ENCODE measurements at places on chromosomes 6 and 20.

DNA sequence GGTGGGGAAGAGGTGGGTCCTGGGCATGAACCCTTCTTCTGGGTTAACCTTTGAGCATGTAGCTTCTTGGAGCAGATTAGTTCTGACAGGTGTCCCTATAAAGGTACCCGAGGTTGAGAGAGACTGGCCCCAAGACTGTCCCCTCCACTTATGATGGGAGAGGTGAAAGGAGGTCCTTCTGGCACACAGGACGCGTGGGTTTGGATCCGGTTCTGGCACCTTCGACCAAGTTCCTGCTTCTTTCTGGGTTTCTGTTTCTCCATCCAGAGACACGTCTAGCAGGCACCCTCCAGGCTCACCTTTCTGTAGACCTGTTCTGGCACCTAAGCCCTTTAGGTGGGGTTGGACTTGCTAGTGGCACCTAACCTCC is 4.1 kb downstream of the PAX1 start:
- H3K27me3 ChIP-seq: no peaks in the 10 kb centered on the region
- H3K4me3 ChIP-seq: no peak overlapping the region
- DNase-seq: no peak
- H3K4me1 ChIP-seq: no peaks in the 10 kb centered on the region

DNA sequence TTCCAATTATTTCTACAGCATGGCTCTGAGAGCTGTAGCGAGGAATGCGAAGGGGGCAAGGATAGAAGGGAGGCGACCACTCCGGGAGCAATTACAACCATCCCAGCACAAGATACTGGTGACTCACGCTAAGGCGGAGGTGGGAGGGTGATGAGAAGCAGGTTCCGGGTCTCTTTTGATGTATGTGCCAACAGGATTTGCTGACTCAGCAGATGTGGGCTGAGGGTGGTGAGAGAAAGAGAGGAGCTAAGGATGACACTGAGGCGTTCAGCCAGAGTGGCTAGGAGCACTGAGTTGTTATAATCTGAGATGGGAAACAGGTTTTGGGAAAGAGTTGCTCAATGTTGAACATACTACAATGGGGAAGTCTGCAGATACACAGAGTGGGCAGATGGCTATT is 9.3 kb upstream of the TXNDC5 start:
- H3K27ac ChIP-seq: no peak overlapping the region
- no peak for DNase-seq
- no peaks in the 10 kb centered on the region for H3K27me3 ChIP-seq
- H3K36me3 ChIP-seq: no peaks in the 10 kb centered on the region

GRCh38 chr6:12709116-12709515 is 7.5 kb upstream of the PHACTR1 start:
- H3K27ac ChIP-seq: no peak overlapping the region
- H3K4me3 ChIP-seq: no peak overlapping the region
- no peaks in the 10 kb centered on the region for H3K36me3 ChIP-seq
- H3K27me3 ChIP-seq: no peaks in the 10 kb centered on the region
- DNase-seq: no peak

DNA sequence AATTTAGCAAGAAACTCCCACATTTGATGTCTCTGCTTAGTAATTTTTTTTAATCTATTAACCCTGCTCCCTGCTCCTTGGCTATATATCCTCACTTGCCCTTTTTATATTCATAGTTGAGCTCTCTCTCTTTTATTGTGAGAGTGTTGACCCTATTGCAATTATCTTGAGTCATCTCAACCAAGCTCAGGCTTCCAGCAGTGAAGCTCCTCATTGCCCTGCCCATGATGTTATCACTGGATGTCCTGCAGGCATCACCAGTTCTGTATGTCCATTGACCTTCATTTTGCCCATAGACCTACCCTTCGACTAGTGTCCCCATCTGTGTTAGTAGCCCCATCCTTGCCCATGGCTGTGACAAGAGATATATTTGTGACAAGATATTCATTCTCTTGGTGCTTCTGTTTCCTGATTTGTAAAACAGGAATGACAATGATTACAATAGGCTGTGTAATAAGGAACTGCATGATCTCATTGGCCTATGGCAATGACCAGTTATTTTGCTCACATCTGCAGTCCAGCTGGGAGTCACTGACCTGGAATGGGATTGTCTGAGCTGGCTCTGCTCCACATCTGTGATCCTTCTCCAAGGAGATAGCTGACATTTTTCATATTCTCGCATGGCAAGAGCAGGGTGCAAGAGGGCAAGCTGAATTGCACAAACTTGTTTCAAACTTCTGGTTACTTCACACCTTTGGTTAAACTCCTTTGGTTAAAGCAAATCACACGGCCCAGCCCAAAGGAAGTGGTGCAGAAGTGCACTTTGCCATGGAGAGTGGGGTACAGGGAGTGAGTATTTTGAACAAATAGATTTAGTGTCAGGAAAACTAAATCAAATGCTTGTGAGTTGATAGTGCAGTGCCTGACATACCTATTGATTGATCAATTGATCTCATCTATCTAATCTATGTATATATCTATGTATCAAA is 47.7 kb upstream of the CST5 start:
- no peaks in the 10 kb centered on the region for H3K4me1 ChIP-seq
- H3K27me3 ChIP-seq: no peaks in the 10 kb centered on the region
- H3K27ac ChIP-seq: no peak overlapping the region
- DNase-seq: no peak
- no peaks in the 10 kb centered on the region for H3K36me3 ChIP-seq

DNA sequence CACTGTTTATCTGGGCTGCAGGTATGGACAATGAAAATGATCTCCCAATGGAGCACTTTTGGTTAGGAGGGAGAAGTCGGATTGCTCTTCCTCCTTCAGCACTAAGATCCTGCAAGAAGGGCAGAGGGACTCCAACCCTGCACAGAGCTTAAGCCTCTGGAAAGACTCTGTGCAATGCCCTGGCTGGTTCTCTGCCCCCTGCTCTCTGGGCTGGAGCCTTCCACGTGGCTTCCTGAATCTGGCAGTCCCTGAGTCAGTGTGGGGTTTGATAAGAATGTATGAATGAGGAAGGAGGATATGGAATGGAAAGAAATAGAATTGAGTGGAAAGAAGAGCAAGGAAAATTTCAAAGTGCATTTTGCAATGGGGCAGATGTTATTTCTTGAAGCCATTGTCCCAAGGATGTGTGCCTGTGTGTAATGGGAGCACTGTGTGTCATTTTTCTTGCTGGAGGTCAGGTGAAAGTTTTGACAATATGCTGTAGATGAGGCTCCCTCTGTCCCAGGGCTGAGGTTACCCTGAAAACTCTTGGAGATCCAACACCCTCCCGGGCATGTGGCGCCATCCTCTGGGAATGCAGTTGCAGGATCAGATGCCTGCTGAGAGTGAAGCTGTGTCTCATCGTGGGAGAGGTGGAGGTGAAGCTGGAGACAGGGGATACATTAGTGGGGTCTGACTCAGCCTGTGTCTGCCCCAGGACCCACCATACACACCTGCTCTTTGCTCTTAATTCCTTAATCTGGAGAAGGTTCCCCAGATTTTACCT is 16.3 kb upstream of the CST9L start:
- H3K4me1 ChIP-seq: no peaks in the 10 kb centered on the region
- no peaks in the 10 kb centered on the region for H3K36me3 ChIP-seq
- no peaks in the 10 kb centered on the region for H3K27me3 ChIP-seq
- H3K27ac ChIP-seq: no peak overlapping the region
- no peak overlapping the region for H3K4me3 ChIP-seq

- no peaks in the 10 kb centered on the region for H3K36me3 ChIP-seq
- DNase-seq: no peak
- no peak overlapping the region for H3K4me3 ChIP-seq
- no peaks in the 10 kb centered on the region for H3K27me3 ChIP-seq
- peaks cover 58% of the 10 kb centered on the region for H3K4me1 ChIP-seq
- no peak overlapping the region for H3K27ac ChIP-seq
Measured at GRCh38 chr6:30757261-30757904, 13.0 kb upstream of the IER3 start.

DNA sequence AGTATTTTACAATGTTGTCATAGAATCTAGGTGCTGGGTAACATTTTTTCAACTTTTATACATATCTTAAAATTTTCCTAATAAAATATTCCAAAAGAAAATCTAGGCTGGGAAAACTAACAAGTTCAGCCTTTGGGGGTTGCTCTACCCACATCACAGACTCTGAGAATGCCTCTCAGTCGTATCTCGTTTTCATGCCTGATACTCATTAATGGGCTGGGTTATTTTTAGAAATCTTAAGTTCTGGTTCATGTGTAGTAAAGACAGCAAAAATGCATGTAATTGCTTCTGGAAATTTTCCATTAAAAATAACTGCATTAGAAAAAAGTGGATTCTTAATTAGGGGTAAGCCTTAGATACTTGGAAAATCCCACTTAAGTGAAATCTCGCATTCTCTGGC is 149.3 kb downstream of the SLC24A3 start:
- H3K27ac ChIP-seq: no peak overlapping the region
- H3K36me3 ChIP-seq: no peaks in the 10 kb centered on the region
- H3K27me3 ChIP-seq: no peaks in the 10 kb centered on the region
- no peak overlapping the region for H3K4me3 ChIP-seq
- H3K4me1 ChIP-seq: no peaks in the 10 kb centered on the region

DNA sequence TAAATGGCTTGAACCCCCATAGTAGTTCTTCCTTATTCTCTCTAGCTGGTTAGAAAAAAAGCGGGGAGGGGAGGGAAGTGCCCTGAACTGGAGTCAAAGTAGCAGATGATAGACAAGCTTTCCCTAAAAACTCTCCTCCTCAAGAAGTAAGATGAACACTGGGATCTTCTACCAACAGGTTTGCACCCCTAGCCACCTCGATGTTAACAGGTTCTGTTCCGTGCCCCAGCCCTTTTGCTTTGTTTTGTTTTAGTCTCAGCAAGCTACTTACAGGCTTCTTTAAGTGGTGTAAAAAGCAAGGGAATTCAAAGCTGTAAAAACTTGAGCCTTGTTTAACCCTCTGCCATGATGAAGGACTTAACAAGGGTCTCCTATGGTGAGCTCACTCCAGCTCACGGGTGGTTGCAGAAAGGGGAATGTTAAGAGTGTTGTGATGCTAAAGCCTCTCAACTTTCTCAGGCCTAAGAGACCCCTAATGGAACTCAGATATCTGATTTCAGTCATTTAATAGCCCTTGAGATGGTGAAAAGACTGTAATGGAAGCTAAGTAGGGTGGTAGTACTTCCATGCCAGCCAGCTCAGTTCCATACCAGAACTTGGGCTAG is 106.0 kb downstream of the FOXO3 start:
- no peak overlapping the region for H3K4me3 ChIP-seq
- no peaks in the 10 kb centered on the region for H3K27me3 ChIP-seq

- no peaks in the 10 kb centered on the region for H3K27me3 ChIP-seq
- no peaks in the 10 kb centered on the region for H3K36me3 ChIP-seq
- no peak for DNase-seq
- peak overlapping the region; percentile 95 for H3K27ac ChIP-seq
Measured at GRCh38 chr6:30782425-30783014, 38.2 kb upstream of the IER3 start.

DNA sequence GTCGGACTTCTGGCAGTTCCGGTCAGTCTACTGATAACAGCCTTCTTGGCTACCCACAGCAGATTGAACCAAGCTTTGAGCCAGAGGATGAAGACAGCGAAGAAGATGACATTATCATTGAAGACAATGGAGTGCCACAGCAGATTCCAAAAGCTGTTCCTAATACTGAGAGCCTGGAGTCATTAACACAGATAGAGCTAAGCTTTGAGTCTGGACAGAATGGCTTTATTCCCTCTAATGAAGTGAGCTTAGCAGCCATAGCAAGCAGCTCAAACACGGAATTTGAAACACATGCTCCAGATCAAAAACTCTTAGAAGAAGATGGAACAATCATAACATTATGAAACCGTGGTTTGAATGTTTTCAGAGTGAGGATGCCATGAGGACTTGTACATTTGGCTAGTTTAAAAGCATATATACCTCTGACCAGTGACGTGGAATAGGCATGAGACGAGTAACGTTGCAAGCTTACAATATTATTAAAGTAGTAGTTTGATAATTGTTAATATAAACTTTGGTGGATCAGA is 18.8 kb downstream of the PARD6B start:
- no peak overlapping the region for H3K27ac ChIP-seq
- H3K4me1 ChIP-seq: no peaks in the 10 kb centered on the region
- no peak overlapping the region for H3K4me3 ChIP-seq
- H3K27me3 ChIP-seq: no peaks in the 10 kb centered on the region
- H3K36me3 ChIP-seq: no peaks in the 10 kb centered on the region

DNA sequence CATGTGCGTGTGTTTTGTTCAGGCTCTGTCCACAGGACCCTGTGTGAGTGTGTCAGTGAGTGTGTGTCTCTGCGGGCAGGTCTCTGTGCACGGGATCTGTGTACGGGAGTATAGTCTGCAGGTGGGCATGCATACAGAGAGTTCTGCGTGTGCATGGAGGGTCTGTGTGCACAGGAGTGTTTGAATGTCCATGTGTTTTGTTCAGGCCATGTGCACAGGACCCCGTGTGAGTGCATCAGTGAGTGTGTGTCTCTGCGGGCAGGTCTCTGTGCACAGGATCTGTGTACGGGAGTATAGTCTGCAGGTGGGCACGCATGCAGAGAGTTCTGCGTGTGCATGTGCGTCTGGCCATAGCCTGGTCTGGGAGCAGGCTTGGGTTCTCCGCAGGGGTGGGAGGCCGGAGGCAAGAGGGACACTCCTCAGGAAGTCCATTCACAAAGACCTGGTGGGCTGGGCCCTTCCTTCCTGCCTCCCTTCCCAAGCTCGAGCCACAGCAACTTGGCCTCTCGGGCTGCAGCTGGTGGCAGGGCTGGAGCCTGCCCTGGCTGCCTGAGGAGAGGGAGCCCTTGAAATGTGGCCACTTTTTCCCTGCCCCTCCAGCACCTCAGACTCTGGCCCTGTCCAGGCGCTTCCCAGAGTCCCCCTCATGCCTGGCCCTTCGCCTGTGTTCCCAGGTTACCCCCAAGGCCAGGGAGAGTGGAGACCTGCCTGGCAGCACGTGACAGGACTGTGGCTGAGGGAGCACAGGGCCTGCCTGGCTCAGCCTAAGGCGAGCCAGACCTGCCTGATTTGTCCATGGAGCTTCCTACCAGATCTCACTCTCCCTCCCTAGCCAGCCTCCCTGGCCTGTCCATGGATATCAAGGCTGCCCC is 6.8 kb downstream of the HSPA12B start:
- no peaks in the 10 kb centered on the region for H3K4me1 ChIP-seq
- H3K27me3 ChIP-seq: no peaks in the 10 kb centered on the region
- no peak for DNase-seq
- no peak overlapping the region for H3K4me3 ChIP-seq
- H3K27ac ChIP-seq: no peak overlapping the region

GRCh38 chr20:20513720-20514119 is 145.8 kb downstream of the INSM1 start:
- no peaks in the 10 kb centered on the region for H3K27me3 ChIP-seq
- no peaks in the 10 kb centered on the region for H3K4me1 ChIP-seq
- no peak for DNase-seq

DNA sequence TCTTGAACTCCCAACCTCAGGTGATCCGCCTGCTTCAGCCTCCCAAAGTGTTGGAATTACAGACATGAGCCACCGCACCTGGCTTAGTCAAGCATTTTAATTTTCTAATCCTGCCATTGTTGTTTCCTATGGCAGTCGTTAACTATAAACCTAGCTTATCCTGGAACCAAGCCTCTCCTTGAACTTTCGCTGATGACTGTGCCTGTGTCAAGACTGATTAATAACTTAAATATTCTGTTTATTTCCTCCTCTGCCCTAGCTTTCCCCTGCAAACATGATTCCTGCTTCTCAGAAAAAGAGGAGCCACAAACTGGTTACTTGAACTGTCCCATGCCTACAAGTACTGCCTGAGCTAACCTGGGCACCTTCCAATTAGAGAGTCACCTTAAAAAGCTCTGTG is 1.5 kb downstream of the VNN1 start:
- H3K4me3 ChIP-seq: no peak overlapping the region
- H3K27me3 ChIP-seq: no peaks in the 10 kb centered on the region
- no peak overlapping the region for H3K27ac ChIP-seq
- H3K36me3 ChIP-seq: no peaks in the 10 kb centered on the region
- no peaks in the 10 kb centered on the region for H3K4me1 ChIP-seq

- no peak overlapping the region for H3K27ac ChIP-seq
- no peak overlapping the region for H3K4me3 ChIP-seq
- no peaks in the 10 kb centered on the region for H3K4me1 ChIP-seq
- DNase-seq: no peak
Measured at GRCh38 chr6:90149280-90149679, 147.4 kb downstream of the BACH2 start.
